ENCODE measurements at places on chromosomes 7 and 10.

- no peak for DNase-seq
Measured at GRCh38 chr10:14684354-14684753, 90.3 kb downstream of the FAM107B start.

- no peak for DNase-seq
Measured at GRCh38 chr7:47400001-47400400, 181.9 kb downstream of the TNS3 start.

DNA sequence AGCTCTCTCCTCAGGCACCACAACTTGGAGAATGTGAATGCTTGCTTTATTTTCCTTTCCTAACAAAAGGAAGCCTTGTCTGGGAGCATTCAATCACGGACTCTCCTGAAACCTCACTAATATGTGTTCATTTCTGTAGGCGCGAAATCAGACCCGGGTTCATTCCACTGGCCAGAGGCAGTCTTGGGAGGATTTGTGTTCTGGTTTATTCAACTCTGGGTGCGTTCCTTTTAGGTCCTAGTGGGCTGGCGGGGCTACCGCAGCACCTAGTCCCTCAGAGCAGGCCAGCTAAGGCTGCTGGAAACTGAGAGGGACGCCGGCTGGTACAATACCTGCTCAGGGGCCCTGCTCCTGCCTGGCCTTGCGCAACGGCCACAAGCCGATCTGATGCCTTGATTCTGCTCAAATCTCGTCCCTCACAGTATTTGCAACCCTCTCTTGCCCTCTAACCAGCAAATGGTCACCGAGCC is 7.5 kb downstream of the HOXA4 start:
- DNase-seq: peak; percentile 47

- no peak for DNase-seq
Measured at GRCh38 chr10:6788231-6788630, 208.2 kb upstream of the PRKCQ start.

- DNase-seq: no peak
Measured at GRCh38 chr7:137306748-137307147, 36.8 kb downstream of the PTN start.

GRCh38 chr10:77944519-77944918 is 18.0 kb upstream of the DLG5 start:
- DNase-seq: no peak

DNA sequence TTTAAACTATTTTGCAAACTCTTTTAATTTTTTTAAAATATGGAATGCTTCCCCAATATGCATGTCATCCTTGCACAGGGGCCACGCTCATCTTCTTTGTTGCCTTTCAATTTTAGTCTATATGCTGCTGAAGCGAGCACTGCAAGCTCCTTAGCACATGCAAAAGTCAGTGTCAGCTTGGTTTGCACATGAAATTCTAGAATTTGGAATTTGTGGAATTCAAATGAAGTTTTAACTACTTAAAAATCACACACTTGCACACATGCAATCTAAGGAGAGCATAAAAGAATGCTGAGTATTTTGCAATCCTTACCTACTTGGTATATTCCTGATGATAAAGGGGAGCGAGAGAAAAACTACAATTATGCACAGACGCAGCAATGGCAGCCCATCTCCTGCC is 78.3 kb upstream of the ATP6V0A4 start:
- DNase-seq: no peak

GRCh38 chr7:87231711-87232110 is 12.2 kb upstream of the TMEM243 start:
- no peak for DNase-seq

DNA sequence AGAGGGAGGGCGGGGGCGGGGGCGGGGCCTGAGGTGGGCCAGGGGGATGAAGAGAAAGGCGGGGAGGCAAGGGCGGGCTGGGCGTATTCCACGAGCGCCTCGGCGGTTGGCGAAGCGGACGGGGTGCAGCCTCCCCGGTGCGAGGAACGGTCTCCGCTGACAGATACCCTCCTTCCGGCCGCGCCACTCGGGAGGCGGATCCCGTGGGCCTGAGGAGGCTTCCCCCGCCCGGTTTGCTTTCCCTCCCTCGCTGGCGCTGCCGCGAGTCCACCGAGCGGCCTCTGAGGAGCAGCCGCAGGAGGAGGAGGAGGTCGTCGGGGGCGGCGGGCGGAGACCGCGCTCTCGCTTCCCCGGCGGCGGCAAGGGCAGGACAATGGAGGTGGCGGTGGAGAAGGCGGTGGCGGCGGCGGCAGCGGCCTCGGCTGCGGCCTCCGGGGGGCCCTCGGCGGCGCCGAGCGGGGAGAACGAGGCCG is at the start of gene TRIM24:
Gene TRIM24, plus strand, starts transcription at position 84 of the 473 bp plus-strand sequence. Its CDS starts 290 bp downstream, at position 374.
- DNase-seq: no peak

GRCh38 chr7:113394856-113395255 is 276.5 kb upstream of the SMIM30 start:
- DNase-seq: no peak

DNA sequence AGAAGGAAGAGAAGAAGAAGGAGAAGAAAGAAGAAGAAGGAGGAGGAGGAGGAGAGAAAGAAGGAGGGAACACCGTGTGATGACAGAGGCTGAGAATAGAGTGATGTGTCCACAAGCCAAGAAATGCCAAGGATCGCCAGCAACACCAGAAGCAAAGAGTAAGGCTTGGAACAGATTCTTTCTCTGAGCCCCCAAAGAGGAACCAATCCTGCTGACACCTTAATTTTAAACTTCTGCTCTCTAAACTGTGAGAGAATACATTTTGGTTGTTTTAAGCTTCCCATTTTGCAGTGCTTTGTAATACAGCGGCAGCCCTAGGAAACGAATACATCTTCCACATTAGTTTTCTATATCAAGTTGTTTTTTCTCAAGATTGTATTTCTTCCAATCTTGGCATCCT is 13.9 kb upstream of the WNT8B start:
- DNase-seq: no peak

GRCh38 chr7:39609113-39609934 is 14.0 kb upstream of the RALA start:
- DNase-seq: no peak

DNA sequence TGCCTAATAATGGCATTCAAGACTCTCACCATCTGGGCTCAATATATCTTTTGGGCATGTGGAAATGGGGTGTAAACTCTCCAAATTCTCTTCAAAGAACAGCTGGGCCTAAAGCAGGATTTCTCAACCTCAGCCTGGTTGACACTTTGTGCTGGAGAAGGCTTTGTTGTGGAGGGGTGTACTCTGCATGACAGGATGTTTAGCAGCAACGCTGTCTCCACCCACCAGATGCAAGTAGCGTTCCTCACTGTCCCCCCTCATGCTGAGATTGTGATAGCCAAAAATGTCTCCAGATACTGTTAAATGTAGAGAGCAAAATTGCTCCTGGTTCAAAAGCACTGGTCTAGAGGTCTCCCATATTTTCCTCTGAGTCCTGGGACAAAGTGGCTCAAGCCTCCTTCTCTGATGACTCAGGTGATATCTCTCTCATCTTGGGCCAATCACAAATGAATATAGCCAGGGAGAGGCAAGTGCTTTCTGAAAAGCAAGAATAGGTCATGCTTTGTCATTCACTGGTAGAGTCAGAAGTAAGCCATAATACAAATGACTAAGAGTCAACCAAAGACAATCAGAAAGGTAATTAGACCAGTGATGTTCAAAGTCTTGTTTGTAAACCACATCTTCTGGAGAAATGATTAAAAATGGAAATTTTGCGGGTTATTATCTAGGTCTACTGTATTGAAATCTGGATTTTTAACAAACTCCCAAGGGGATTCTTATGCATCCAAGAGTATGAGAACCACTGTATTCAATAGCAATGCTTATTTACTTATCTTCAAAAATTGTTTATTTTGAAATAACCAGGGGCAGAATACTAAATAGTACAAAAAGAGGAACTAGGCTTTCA is 330.8 kb downstream of the PTEN start:
- DNase-seq: no peak

DNA sequence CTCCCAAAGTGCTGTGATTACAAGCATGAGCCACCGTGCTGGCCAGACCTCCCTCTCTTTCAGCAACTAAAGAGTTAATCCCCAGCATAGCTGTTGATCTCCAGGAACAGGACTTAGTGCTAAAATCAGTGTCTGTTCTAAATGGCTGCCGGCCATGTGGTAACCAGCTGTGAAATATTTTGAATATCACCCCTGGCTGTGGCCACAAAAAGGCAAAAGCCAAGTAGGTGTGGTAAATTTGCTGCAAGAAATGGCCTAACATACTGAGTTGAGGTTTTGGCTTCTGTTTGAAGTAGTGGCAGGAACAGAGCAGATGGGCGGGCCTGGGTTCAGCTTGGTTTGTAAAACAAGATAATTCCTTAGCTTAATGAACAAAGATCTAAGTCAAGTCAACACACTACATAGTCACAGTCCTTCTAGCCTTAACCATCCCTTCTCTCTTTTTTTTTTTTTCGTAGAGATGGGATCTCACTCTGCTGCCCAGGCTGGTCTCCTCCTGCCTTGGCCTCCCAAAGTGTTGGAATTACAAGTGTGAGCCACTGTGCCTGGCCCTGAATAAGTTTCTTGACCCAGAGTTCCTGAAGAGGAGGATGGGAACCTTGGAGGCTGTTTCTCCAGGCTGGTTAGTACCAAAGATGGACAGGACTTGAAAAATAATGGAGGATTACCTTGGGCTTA is 22.7 kb upstream of the AGFG2 start:
- DNase-seq: no peak

- DNase-seq: peak; percentile 55
Measured at GRCh38 chr7:92835261-92835850, 1.0 kb downstream of the CDK6 start.

GRCh38 chr7:128197989-128198580 is 43.0 kb upstream of the LEP start:
- DNase-seq: no peak

DNA sequence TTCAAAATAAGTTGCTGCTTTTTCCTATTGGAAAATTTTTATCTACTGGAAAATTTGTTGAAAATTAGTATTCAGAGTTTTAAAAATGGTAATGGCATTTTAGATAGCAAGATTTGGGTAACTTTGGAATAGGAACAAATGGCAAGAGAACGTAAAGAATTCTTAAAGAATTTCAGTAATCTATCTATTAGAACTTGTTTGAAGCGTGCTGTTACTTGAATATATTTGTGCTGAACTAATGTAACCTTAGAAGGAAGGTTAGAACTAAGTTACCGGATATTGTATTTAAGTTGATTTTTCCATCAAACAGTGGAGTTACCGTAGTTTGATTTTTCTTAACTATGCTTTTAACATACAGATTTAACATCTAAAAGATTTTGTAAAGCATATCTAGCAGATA is 25.9 kb downstream of the SEPTIN7 start:
- no peak for DNase-seq

- no peak for DNase-seq
Measured at GRCh38 chr7:142910481-142910880, 23.1 kb downstream of the TRPV5 start.

GRCh38 chr7:112959276-112959675 is 127.4 kb downstream of the GPR85 start:
- no peak for DNase-seq

- DNase-seq: no peak
Measured at GRCh38 chr10:75648854-75649253, 217.4 kb downstream of the LRMDA start.

DNA sequence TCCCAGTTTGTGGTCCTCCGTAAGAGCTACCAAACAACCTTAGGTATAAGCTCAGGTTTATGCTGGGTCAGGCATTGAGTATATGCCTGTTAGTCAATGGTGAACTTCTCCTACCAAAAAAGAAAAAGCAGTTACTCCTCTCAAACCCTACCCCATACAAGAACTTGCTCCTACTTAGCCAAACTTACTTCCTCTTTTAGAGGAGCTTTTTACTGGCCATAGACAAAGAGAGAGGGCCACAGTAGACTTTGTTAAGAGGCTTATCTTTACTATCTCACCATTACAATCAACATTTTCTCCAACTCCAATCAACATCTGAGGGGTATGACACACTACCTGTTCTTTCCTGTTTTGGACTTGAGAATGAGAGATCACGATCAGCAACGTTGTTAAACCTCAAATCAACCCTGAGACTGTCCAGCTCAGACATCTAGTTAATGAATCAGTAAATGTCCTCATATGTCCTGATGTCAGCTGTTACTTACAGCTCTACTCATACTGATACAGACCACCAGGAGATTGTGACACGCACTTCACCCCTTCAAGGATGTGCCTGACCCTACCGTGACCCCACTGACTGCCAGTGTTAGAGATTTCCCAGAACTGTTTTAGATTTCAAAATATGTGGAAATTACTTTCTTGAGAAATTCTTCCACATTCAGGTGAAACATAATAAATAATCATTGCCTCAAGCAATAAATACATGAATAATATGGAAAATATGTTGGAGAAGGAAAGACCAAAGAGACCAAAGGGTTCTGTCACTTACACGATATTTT is 18.4 kb upstream of the CCDC71L start:
- peak; percentile 57 for DNase-seq

GRCh38 chr7:92720604-92721350 is 115.6 kb downstream of the CDK6 start:
- DNase-seq: no peak

GRCh38 chr10:75776738-75777504 is 345.5 kb downstream of the LRMDA start:
- DNase-seq: no peak

DNA sequence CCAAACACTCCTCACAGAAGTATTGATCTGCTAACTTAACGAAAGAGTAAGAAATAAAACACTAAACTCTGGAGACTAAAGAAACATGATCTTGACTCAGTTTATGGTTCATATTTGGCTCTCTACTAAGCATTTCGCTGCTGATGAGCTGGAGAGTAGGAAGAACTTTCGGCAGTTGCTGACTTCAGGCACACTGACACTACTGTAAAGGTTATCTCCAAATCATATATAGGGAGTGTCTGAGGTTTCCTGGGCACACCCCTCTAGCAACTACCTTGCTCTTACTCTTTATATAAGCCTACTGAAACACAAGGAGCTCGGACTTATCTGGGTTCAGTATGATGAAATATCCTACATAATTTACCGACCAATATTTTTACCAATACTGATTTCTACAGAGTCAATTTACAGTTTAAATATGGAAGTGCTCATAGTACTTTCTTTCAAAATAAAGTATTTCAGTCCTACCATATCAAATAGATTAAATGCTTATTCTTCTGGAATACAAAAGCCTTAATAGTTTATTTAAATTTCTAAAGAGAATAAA is 39.5 kb downstream of the ERCC6 start:
- DNase-seq: no peak

DNA sequence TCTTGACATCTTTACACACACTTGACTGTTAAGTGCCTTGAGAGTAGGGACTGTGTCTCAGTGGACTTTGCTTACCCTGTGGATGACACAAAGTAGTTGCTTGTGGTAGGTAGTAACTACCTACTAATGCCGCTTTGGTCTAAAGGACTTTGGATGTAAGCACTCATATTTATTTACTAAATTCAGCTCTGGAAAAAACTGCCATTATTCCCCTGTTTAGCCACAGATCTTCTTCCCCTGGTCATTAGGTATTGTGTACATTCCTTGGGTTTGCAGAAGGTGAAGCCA is 2.8 kb upstream of the VDAC2 start:
- DNase-seq: no peak

DNA sequence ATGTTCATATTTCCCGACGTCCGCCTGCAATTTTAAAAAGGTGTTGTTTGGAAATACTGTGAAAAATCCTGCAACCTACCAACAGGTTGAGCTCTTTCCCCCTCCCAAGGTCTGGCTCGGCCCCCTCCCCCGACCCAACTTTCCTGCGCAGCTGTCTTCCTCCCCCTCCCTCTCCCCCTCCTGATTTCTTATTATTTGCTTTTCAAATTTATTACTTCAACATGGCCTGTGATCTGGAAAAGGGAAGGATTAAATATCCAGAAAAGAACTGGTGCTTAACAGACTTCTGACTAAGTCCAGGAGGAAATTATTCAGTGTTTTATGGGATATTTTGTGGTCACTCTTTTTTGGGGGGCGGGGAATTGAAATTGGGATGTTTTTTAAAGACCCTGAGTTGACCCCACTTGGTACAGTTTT is 2.4 kb downstream of the ARID5B start:
- no peak for DNase-seq
